ENCODE measurements at places on chromosomes 2 and 18. TPM values are rescaled to one million over a fixed set of nuclear protein-coding genes. Genes with fewer than 3 reads are reported as not detected.

ITPRIPL1 gene
- not detected for total RNA-seq

ABCG5 gene
- not detected for total RNA-seq

LRRTM1 gene
- total RNA-seq: not detected

CTNNA2 gene
- not detected for total RNA-seq

ABHD1 gene
- not detected for total RNA-seq

PROKR1 gene
- not detected for total RNA-seq

SPHKAP gene
- not detected for total RNA-seq

Data from cardiac atrium fibroblast (primary cell).